ENCODE measurements at places on chromosomes 6 and 20. TPM values are rescaled to one million over a fixed set of nuclear protein-coding genes. Genes with fewer than 3 reads are reported as not detected.

The CCR6 gene
- total RNA-seq = 4.2 TPM

The BNIP5 gene
- total RNA-seq = not detected

The SLC22A2 gene
- total RNA-seq = not detected

The HRH3 gene
- 0.10 TPM for total RNA-seq

The OPRM1 gene
- not detected for total RNA-seq

The OTOR gene
- not detected for total RNA-seq

The DSP gene
- total RNA-seq = 89.8 TPM

The PHACTR1 gene
- not detected for total RNA-seq

The ARMC12 gene
- total RNA-seq = not detected

The COL9A1 gene
- not detected for total RNA-seq

The SMPD2 gene
- 6.7 TPM for total RNA-seq

Data from HepG2 (cell line).